ENCODE measurements at places on chromosomes 6 and 20. TPM values are rescaled to one million over a fixed set of nuclear protein-coding genes. Genes with fewer than 3 reads are reported as not detected.

DNA sequence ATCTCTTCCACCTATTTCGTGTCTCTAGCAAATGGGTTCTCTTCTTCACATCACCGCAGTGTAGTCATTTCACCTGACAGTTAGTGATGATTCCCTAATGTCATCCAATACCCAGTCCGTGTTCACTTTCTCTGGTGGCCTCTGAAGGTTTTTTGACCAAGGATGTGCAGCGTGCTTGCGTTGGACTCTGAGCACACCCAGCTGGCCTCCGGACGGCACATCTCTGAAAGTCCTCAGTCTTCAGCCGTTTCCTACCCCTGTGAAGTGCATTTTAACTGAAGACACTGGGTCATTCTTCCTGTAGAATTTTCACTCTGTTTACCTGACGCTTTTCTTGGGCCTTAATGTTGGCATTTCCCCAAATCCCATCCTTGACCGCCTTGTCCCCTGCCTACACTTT, 98.7 kb downstream of the ERMARD start:
- DNase-seq = no peak

GRCh38 chr6:45494416-45495135, 116.8 kb upstream of the SUPT3H start:
- DNase-seq = peak; percentile 61

DNA sequence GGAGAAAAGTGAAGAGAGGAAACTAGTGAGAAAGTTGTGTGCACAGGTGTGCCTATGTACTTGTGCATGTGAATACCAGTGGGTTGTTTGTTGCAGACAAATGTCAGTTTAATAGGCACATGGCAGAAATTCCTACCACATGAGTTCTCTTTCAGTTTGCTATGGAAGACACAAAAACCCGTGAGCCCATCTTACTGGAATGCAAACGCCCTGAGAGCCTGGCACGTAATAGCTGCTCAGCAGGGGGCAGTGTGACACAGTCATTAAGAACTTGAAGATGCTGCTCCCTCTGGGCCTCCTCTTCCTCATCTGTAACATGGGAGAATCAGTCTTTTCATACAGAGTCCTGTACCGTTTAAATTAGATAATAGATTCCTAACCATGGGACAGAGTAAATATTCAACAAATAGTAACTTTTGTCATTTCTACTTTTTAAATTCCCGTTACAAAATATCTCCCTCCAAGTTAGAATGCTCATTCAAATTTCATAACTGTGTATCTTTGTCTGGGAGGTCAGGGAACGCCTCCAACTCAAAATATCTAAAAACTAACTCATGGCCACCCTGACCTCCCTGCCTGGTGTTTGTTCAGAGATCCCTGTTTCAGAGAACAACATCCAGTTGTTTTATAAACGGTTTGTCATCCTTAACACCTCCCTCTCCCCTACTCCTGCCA, 802.9 kb downstream of the MAFB start:
- DNase-seq = no peak

DNA sequence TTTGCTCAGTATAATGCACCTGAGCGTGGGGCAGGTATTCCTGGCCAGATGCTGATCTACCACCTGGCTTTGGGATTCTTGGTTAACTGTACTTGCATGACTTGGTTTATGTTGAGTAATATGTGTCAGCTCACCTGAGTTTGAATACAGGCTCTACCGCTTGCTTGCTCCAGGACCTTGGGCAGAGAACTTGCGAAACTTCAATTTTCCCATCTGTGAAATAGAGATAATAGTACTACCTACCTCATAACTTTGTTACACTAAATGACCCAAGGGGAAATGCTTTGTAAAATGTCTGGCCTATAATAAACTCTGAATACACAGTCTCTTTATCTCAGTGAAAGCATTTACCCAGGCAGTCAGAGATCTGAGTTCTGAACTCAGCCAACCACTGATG, 51.8 kb downstream of the SCAND1 start:
- DNase-seq = no peak

- peak; percentile 18 for DNase-seq
Observed at GRCh38 chr6:158647501-158647900, 2.4 kb upstream of the SYTL3 start.

GRCh38 chr20:51306521-51307358, 235.8 kb downstream of the NFATC2 start:
- peak; percentile 76 for DNase-seq

DNA sequence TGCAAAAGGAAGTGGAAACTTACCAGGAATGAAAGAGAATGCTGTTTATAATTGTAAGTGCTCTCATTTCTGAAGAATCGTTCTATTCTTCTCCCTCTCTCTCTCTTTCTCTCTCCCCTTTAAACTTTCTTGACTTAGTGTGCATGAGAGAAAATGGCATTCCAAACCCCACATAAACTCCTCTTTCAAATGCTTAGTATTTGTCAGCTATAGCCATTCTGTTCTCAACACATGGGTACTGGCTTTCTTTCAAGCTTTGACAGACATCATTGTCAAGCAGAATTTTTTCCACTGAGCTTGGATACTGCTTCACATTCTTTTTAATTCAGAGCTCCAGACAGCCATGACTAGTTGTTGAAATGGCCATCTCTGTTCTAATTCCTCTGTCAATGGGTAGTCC, 51.1 kb upstream of the PREP start:
- DNase-seq = no peak

GRCh38 chr6:118704915-118705314, 53.5 kb upstream of the CEP85L start:
- no peak for DNase-seq

The PRRC2A gene
- total RNA-seq = 286 TPM

The SYNGAP1 gene
- 24.1 TPM for total RNA-seq

The PREX1 gene
- 156 TPM for total RNA-seq

GRCh38 chr6:108295676-108296075, 822 bp downstream of the AFG1L start:
- DNase-seq = no peak

DNA sequence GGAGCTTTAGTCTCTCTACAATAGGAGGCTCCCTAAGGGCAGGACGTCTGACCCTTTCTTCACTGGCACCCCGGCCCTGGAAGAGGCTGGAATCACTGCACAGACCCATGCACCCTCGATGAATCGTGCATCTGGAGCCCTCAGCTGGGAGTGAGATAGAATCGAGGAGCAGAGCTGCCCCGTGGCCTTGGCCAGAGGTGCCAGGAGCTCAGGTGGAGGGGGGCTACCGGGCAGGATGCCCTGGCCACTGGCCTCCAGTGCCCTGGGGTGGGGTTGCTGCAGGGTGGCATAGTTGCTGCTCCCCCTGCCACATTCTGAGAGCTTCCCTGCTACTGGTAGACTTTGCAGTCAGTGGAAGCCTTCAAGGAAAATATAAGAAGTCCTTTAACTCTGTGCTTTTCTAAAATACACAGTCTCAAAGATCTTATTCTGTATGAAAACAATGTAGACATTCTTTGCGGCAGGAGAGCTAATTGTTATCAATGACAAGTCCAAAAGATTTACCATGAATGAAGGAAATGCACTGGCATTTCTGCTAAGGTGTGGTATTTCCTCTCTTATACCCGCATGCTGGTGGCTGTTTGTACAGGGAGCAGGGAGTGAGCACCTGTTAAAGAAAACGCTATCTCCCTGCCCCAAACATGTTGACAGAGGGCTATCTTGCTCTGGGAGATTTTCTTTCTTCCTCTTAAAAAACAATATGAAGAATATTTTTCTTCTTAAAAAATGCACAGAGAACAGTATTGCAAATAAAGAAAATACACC, 122.8 kb downstream of the C6orf118 start:
- no peak for DNase-seq

The CTCFL gene
- total RNA-seq = not detected

The LHFPL5 gene
- not detected for total RNA-seq
